Activated T-helper 17 cell treated with anti-CD3 and anti-CD28 coated beads, Interleukin-2, amount 50 U/mL, for 72 hours (primary cell): ENCODE measurements at places on chromosomes 4 and X.
A peak's percentile ranks its signal among the peaks of the same experiment; 100 is the strongest.

- ATAC-seq: no peak
Observed at GRCh38 chr4:127209580-127210095, 423.1 kb upstream of the INTU start.

- ATAC-seq: peak; percentile 66
Observed at GRCh38 chr4:87034527-87034926, 99.7 kb downstream of the AFF1 start.

DNA sequence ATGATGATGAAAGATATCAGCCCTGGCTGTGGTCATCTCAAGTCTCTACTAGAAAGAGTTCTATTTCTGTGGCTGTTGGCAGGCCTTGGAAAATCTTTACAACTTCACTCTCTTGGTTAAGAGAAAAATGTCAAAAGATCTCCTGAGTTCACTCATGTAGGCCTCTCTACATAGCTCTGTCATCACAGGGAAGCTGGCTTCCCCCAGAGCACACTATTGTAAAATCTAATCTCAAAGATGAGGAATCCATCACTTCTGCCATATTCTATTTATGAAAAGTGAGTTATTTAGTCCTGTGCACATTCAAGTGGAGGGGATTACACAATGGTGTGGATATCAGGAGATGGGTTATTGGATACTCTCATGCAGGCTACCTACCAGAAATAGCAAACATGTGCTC, 388.4 kb upstream of the HS3ST1 start:
- ATAC-seq: no peak

DNA sequence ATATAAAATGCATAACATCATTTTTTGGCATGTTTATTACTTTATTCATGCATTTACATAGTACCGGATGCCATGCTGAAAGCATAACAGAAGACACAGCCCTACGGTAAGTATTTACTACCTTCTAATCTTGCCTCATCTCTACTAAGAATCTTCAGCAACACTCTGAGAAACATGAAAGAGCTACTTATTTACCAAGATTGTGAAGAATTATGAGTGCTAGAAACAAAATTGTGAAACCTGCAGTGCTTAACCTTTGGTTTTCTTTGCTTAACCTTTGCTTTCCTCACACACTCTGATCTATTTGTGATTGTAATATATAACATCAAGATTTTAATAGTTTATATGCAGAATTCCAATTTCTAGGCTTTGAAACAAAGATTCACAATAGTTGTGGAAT, 7.4 kb downstream of the ANTXR2 start:
- no peak for ATAC-seq

DNA sequence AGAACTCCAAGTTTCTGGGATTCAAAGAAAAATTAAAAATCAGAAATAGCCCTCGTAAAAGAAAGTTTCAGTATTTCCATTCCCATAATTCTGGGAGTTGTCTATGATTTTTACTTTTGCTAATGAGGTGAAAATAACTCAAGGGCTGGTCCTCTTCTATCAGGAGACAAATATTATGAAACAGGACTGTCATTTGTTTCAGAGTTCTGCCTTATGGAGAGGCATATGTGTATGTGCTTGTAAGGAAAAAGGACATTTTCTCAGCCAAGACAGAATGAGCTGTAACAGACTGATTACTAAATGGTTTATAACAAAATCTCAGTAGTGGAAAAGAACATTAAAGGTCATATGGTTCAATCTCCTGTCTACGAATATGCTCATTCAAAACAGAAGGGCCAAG, 59.0 kb upstream of the TAB3 start:
- ATAC-seq: no peak

DNA sequence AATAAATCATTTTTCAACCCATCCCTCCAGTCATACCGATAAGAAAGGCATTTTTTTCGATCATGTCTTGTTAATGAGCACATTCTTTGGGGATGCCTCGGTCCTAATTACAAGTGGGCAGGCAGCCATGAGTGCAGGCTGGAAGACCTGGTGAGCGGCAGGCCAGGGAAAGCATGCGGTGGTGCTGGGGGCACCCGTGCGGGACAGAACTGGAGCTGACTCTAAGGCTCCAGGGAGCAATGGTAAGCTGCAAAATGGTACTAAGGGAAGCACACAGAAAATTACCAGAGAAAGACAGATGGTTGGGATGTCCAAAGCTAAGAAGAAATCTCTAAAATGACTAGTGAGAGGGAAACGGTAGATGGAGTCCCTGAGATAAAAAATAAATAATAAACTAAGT, 411.0 kb upstream of the AGA start:
- no peak for ATAC-seq

GRCh38 chr4:86955888-86956451, 21.2 kb downstream of the AFF1 start:
- peak; percentile 48 for ATAC-seq

DNA sequence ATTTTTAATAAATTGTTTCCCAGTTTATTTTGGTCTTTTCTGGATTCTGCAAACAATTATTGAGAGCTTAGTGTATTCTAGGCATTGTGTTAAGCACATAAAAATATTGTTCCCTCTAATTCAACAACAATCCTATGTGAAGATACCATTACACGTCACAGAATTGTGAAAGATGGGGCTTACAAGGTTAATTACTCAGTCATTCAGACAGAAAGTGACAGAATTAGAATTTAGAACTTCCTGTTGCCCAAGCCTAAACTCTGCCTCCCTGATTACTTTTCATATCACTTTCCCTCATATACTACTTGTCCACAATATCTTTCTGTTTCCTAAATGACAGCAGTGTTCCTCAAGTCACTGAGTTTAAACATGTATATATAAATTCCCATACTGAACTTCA, 186.7 kb upstream of the VEGFC start:
- no peak for ATAC-seq

GRCh38 chr4:184983672-184984356, 34.5 kb upstream of the HELT start:
- ATAC-seq: peak; percentile 85

DNA sequence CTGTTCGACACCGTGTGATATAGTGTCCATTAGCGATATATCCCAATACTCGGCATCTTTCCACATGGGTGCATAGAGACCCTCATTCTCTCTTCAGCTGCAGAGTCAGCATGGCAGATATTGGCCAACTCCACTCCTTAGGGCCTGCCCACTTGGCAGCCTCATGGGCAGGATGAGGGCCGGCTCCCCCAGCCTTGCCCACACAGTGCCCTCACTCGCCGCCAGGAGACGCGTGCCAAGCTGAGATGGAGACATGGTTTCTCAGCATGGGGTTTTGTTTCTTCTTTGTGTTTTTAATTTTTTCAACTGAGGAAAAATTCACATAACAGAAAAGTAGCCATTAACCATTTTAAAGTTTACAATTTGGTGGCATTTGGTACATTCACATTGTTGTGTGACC, 5.3 kb upstream of the PLXNA3 start:
- ATAC-seq: no peak

DNA sequence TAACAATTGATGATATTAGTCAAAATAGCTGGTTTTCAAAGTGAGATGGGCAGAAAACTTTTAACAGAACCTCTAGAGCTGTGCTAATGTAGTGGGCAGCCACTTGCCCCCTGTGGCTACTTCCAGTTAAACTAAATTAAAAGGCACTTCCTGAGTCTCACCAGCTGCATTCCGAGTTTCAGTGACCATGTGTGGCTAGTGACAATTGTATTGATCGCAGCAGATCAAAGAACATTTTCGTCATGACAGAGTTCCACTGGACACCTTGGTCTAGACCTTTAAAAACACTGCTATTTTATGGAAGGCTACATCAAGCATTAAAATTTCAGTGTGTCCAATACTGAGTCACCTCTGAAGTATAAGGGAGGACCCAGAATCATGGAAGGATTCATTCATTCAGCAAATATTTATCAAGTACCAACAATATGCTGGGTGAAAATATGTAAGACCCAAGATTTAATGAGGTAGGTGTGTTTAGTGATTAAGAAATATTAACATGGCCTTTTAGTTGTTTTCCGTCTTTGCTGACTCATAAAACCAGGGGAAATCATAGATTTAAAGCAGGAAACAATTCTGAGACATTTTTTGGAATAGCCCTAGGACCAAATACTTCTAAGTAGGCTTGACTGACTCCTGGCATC, 5.1 kb upstream of the FAT1 start:
- ATAC-seq: no peak

GRCh38 chr4:124790471-124790870, 77.9 kb upstream of the ANKRD50 start:
- ATAC-seq: no peak

GRCh38 chr4:77193511-77194102, 36.6 kb downstream of the CCNG2 start:
- ATAC-seq: peak; percentile 99

DNA sequence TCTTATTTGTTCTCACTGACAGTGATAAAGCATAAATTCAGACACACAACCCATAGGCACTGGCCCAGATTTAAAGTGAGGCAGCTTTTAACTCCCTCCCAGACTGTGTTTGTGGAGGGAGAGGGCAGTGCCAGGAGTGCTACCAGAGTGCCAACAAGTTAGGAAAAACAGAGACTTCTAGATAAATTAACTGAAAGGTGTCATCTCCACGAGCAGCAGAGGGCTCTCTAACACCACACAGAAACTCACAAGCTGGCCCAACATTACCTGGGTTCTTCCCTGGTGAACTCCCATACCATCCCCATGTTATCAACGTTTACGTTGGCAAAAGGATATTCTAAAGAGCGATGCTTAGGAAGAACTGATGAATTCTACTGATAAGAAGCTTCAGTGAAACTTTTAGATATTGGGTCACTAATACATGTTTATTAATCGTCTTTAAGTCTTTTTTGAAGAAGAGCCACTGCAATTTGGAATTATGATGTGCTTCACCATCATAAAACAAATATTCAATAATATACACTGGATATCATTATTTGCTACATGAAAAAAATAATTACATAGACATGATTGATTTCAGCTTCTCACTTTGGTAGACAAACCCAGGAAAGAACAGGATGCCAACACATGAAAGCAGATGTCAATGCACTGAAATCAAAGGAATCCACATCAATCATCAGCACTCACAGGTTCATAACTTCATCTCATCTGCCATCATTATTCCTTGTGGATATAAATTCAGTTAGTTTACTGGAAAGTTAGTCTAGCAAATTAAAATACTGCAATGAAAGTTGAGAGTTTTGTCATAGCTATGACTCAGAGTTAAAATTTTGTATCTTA, 121.2 kb upstream of the NAP1L5 start:
- peak; percentile 9 for ATAC-seq

- no peak for ATAC-seq
Observed at GRCh38 chr4:74054483-74055047, 16.1 kb upstream of the CXCL3 start.

DNA sequence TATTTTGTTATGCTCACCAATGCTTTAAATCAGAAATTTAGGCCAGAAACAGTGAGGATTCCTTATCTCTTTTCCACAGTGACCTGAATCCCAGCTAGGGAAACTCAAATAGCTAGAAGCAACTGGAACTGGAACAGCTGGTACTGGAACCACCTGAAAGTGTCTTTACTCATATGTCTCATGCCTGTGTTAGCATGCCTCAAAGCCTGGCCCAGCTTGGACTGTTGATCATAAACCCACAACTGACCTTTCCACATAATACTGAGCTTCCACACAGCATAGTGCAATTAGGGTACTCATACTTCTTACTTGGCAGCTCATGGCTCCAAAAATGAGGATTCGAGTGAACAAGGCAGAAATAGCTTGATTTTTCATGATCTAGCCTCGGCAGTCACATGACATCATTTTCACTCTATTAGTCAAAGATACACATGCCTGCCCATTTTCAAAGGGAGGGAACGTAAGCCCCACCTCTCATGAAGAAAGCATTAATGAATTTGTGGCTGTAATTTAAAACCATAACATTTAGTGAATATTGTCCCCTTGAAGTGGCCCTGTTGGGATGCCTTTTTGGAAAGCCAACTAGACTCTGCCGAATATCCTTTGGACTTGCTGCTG, 80.8 kb upstream of the ACSL1 start:
- ATAC-seq: no peak

DNA sequence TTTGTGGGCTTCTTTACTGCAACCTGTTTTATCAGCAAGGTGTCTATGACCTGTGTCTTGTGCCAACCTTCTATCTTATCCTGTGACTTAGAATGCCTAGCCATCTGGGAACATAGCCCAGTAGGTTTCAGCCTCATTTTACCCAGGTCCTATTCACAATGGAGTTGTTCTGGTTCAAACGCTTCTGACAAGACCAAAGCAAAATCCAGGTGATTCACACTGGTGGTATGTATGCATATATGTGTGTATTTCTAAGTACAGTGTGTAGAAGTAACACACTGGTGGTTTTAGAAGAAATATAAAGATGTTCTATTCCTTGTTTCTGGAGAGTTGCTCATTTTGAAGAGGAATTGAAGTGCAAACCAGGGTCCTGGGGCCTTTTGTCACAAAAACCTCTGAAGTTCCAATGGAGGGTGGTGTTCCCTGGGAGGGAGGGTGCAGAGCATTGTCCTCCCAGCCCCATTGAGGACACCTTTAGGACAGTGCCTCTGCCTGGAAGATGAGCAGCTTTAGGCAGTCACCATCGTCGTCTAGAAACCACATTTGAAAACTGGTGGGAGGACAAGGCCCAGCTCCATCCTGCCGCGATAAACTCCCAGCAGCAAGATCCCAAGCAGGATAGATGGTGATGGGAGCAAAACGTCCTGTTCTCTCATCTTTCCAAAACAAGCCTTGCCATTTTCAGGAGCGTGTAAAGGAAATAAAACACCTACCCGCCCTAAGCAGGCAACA, 191.4 kb downstream of the TSPAN5 start:
- peak; percentile 23 for ATAC-seq

DNA sequence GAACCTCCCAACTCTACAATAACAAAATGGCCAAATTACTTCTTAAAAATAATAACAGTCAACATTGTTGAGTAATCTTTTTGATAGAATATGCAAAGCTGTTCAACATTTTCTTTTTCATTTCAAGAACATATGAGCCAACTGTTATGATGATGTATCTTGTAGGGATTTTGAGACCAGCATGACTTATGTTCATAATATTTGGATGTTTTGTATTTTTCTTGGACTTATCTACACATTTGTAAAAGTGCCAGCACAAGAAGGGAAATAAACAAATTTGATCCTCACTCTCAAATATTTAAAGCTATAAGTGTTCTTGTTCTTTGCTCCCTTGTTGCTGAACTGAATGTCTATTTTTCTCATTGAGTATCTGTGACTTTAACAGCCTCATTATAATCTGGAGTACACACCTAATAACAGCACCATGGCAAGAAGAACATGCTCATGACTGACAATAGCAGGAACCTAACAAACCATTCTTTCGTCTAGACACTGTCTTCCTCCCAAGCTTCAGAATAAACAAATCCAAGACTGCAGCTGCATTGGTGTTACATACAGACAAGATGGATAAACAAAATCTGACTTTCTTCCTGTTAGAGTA, 1049.7 kb downstream of the FAT4 start:
- no peak for ATAC-seq

GRCh38 chr4:183355405-183355804, 33.2 kb upstream of the CLDN24 start:
- no peak for ATAC-seq

DNA sequence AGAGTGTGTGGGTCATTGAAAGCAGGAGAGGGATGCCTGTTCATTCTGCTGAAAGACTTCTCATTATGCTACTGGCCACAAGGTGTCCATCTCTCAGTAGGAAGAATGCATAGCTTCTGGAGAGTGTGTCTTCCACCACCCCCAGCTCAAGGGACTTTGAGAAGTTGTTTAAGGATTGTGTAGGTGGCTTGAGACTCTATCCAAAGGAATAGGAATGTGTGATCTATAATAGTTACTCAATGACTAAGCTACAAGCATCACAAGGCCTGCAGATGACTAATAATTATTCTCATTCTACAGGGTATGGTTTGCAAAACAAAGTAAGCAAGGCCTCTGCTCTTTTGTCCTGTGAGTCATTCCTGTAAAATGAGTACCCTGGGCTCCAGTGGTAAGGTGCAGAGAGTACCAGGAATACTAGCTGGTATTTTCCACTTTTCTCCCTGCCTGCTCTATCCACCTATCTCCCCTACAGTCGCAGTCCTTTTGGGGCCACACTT, 279.8 kb upstream of the BOD1L1 start:
- peak; percentile 48 for ATAC-seq
